ENCODE measurements at places on chromosomes 7 and 10.

DNA sequence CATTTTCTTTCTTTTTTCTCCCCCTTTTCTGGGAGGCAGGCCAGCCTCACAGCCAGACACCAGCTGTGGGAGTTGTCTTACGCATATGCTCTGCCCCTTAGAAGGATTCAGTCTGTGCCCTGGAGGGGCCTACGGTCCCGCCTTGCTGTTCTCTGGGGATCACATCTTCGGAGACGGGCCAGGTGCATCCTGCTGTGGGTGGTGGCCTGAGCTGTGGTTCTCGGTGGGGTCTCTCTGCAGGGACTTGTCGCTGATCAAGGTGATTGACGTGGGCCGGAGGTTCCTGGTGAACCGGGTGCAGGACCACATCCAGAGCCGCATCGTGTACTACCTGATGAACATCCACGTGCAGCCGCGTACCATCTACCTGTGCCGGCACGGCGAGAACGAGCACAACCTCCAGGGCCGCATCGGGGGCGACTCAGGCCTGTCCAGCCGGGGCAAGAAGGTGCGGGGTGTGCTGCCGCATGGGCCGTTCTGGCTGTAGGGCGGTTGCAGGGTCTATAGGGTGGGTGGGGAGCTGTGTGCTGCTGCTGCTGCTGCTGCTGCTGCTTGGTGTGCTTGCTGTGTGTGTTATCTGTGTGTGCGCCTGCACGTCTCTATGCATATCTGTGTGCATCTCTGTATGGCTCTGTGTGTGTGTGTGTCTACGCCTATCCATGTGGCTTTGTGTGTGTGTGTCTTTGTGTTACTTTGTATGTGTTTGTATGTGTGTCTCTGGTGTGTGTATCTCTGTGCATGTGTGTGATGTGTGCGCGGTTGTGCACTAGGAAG, 17.9 kb downstream of the PFKFB3 start:
- no peak for DNase-seq

DNA sequence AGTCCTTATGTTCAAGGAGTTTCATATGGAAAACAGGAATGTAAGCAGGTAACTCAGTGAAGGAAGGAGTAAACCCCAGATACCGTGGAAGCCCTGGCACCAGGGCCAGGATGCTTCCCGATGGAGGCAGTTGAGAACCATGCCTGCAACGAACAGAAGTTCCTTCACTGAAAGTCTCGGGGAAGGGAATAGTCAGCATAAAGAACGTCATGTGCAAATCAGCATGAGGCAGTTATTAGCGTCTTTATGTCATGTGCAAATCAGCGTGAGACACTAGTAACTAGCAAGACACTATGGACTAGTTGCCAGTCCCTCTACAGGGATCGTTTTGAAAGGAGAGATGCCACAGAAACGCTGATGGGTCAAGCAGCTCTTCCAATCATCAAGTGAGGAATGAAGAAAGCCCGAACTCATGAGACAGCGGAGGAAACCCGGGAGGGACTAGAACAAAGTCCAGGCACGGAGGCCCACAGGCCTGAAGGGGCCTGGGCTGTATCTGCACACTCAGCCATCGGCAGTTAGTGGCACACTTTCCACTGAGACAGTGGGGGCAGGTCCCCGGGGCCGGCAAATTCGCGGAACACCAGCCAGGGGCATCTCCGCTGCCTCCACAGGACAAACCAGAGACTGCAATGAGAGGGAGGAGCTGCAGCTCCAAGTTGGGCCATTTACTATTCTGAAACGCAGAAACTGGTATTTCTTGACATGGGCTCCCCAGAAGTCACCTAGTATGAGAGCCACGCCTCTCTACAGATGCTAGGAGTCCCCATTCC, 109.6 kb downstream of the SFMBT2 start:
- no peak for DNase-seq

GRCh38 chr10:28875549-28876081, 198.3 kb downstream of the BAMBI start:
- DNase-seq = no peak

DNA sequence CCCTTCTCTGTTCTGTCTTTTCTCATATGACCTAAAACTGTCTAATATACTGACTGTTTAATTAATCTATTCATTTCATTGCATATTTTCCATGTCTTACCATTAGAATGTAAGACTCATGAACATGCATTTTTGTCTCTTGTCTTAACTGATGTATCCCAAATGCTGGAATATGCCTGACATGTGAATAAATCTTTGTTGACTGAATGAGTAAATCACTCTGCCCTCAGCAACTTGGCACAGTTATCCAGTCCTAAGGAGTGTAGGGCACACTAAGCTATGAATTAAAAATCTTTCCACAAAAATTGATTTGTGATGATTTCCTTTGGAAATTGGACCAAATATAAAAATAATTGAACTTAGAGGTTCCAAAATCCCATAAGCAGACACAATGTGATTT, 111.3 kb downstream of the ETV1 start:
- no peak for DNase-seq

DNA sequence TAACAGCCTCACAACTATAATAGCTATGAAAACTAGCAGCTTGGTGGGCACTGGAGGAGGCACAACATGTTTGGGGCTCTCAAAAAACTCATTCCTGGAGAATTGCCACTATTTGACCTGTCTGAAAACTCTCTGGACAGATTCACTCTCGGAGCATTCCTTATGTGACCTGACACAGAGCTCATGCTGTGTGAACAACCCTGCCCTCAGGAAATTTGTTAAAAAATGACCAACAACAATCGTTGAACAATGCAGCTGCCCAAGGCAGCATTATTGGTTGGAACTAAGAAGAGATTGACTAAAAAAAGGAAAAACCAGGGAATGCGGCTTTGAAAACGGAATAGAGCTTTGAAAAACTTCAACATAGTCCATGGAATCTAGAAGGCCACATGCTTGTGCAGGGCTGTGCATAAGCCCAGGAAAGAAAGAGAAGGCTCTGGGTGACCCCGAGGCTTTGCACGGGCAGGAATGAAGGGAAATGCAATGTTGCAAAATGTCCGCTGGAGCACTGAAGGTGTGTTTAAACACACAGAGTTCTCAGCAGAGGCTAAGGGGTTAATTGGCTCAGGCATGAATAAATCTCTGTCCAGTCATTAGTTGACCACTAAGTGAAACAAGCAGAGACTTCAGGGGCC, 52.8 kb downstream of the NAMPT start:
- DNase-seq = no peak

DNA sequence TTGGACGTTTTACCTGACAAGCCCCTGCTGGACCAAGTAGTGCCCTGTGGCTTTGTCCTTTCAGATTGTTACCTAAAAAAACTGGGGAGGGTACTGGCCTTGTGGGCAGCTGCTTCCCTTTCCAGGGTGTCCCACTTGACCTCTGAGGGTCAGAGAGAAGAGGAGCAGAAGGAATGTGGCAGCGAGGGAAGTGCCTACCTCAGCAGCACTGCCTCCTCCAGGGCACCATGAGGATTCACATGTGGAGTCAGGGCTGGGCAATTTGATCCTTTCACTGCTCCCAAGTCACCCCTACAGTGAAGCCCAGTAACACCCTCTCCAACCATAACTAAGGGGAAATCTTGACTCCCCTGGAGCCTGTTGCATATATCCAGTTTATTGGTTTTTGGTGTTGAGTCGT, 64.6 kb downstream of the ITGB1 start:
- DNase-seq = no peak

DNA sequence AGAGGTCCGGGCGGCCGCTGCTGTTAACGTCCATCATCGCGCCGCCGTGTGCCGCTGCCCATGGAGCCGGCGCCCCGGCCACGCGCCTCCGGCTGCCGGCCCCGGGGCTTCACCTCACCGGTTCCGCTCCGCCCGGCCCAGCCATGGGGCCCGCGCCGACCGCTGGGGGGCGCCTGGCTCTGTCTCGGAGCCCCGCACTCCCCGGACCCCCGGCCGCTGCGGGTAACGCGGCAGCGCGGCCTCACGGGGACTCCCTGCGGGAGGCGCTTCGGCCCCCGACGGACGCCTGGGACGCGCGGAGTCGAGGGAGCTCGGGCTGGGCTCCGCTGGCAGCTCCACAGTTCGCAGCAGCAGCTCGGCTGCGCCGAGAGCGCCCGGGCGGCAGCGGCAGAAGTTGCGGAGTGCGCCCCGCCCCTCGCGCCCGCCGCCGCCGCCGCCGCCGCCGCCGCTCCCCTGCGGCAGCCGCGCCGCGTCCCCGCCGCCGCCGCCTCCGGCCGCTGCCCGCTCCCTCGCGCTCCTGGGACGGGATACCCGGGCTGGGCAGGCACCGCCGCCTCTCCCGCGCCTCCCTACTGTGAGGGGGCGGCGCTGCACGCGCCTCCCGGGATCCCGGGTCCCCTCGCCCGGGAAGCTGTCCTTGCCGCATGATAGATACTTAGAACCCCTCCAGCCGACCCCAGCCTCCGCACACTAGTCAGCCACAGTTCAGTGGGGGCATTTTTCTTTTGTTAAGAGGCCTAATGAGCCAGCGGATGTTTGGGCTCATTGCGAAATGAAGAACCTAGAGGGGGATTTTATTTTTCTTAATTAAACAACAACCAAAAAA, at the start of gene HTR7:
Gene HTR7 (minus strand): TSS at position 405 of the 826 bp plus-strand sequence. CDS start 368 bp downstream, at position 37.
- no peak for DNase-seq

DNA sequence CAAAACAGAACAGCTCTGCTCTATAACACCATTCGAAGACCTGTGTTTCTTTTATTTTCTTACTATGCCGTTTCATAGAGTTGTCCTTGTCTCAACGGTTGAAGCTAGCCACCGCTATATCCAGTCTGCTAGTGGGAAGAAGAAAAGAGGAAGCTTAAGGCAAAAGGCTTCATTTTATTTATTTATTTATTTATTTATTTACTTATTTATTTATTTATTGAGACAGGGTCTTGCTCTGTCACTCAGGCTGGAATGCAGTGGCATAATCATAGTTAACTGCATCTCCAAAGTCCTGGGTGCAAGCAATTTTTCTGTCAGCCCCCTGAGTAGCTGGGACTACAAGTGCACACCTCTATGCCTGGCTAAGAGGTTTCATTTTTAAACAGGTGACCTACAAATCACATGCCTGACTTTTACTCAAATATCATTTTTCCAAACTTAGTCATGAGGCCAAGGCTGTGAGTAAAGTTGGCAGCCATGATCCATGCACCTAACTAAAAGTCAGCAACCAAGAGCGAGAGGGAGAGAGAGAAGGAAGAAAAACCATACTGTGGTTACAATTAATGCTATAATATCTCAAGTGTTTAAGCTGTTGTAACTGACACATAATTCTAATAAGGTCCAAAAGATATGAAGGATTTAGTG, 1305.3 kb upstream of the LRRTM3 start:
- no peak for DNase-seq

- DNase-seq = no peak
Observed at GRCh38 chr10:127978481-127978880, 71.6 kb downstream of the PTPRE start.

GRCh38 chr10:132653721-132654120, 116.1 kb downstream of the INPP5A start:
- no peak for DNase-seq

- DNase-seq = no peak
Observed at GRCh38 chr7:35755711-35756110, 45.1 kb upstream of the SEPTIN7 start.

DNA sequence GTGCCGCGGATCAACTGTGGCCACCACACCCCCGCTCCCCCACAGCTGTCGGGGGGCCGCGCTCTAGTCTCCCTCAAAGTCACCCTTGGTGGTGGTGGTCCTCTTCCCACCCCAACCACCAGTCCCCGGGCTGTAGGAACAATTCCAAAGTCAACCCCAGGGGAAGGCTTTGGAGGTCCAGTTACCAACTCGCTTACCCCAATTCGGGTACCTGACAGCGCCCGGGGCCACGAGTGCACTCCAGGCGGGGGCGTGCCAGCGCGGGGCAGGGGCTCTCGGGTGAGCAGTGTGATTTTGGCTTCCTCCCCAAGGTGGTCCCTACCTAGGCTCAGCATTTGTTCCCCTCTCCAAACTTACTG, 584 bp upstream of the ZMIZ1 start:
- DNase-seq = no peak

GRCh38 chr10:104220522-104220921, 11.6 kb downstream of the CFAP43 start:
- no peak for DNase-seq

DNA sequence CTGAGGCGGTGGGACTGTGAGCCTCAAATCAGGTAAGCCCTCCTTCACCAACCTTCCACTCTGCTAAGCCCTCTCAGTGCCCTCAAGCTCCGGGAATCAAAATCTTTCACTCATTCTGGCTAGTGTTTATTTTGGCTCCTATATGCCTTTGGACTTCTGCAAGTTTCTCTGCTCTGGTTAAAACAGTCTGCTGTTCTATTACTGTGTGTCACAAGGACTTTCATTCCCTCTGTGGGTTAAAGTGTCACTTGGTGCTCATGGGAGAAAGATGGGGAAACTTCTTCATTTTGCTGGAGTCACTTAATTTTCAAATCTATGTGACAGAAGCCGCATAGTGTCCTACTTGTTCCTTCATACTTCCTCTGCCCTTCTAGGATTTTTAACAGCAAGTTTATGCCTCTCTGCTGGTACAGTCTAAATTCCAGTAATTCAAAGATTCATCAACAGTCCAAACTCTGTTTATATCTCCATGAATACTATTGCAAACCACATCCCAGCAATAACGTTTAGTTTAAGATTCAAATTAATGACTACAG, 61.3 kb downstream of the CD36 start:
- DNase-seq = no peak

DNA sequence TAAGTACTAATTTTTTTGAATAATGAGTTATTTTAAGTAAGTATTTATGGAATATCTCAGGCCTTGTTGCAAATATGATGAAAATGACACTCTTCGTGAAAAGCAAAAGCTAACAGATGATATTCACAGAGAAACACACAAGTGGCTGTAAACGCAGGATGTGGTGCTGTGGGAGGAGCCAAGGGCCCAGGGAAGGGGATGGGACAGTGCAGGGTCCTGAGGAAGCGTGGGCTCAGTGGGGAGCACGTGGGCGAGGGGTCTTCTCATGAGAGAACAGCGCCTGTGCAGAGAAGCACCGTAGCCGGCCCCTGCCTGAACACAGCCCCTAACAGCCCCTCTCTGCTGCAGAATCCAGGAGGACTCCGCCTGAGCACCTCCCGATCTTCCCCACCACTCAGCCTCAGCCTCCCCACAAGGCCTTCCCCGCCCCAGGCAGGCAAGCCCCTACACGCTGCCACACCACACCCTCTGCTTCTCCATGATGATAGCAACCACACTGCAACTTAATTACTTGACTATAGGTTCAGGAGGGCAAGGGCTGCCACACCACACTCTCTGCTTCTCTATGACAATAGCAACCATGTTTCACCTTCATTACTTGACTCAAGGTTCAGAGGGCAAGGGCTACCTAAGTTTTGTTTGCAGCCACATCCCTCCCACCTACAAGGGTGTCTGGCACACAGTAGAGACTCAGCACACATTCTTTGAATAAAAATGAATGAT, 152.6 kb upstream of the RNF32 start:
- no peak for DNase-seq
